ENCODE measurements at places on chromosomes 7 and 10.

GRCh38 chr10:70119623-70120022, 13.0 kb downstream of the AIFM2 start:
- DNase-seq: no peak

DNA sequence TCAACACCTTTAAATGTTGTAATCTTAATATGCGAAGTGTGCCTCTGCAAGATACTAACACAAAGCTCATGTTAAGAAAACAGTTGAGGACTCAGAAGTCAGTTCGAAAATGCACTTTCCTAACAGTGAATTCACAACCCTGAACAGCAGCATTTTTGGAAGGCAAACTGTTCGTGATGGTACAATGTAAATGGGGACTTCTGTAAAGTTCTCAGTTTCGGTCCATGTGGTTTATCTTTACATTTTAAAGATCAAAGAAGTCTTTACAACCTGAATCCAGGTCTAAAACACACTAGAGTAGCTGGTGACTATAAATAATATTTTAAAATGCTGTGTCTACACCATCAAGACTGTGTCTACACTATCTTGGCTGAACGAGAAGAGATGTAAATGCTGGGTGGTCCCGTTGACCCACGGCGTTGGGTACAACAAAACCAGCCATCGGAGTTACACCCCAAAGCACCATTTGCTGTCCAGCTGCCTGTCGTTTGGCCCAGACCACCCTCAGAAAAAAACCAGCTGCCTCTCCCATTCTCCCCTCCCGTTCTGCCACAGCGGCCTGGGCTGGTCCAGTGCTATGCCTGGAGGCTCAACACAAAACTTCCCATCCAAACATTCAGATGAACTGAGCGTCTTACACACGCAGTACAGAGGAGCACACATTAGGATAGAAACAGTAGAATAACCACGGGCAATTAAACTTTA, 42.9 kb downstream of the MKI67 start:
- no peak for DNase-seq

DNA sequence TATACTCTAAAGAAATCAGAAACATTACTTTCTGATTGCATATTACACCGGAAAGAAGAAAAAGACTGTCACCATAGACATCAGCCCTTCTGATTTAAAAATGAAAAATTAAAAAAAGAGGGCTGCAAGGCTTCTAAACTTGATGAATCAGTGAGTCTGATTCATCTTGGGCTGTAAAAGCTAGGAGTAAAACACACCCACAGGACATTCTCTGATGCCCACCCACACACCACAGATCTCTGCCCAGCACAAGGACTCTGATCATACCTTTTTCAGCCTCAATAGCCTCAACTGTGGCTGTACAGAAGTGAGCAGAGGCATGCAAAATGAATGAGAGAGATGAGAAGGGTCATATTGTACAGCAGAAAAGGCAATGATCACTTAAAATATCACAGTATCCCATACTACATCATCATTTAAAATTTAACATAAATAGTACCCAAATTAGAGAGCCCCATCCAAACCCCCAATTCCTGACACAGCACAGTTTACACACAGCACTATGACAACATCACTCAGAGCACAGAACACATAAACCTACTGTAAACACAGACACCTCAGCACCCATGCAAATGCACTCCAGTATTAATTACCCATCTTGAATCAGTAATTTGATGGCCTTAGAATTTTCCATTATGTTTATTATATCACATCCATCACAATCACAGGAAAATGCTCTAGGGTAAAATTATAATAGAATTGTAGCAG, 6.4 kb upstream of the MSS51 start:
- no peak for DNase-seq

GRCh38 chr10:132776186-132776585, 9.8 kb downstream of the NKX6-2 start:
- no peak for DNase-seq

DNA sequence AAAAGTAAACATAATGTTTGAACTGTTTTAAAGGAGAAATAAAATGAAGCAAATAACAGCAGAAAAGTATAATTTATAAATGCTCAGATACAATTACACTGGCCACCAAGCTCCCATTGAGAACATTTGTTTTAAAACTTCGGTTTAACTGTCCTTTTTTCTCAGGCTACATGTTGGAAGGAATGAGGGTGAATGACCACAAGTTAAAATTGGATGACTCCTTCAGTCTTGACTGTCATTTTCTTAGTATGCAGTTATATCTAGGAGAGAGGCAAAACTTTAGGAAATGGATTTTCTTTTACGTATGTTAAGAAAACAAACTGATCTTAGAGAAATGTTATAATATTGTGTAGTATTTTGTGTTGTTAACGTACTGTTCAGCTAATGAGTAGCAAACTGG, 5.0 kb downstream of the TRIM24 start:
- no peak for DNase-seq

DNA sequence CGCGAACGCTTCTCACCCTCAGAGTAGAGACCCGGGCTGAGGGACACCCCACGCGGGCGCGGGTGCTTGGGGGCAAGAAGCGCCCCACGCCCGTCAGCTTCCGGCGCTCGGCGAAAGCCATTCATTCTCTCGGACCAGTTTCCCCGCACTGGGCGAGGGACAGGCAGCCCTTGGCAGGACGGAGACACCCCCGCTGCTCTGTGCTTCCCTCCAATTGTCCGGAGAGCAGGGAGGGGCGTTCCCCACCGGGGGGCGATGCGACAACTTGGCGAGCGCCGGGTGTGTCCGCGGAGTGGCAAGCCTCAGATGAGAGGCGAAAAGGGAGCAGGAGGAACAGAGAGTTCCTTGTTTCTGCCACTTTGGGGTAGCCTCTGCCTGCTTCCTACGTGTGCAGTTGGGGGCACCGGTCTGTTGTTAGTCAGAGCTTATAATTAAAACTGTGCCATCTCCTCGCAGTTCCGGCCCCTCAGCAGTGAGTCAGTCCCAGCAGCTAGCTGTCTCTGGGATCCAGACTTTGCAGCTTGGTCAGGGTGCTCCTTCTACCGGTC, 1.7 kb downstream of the GPR158 start:
- no peak for DNase-seq

DNA sequence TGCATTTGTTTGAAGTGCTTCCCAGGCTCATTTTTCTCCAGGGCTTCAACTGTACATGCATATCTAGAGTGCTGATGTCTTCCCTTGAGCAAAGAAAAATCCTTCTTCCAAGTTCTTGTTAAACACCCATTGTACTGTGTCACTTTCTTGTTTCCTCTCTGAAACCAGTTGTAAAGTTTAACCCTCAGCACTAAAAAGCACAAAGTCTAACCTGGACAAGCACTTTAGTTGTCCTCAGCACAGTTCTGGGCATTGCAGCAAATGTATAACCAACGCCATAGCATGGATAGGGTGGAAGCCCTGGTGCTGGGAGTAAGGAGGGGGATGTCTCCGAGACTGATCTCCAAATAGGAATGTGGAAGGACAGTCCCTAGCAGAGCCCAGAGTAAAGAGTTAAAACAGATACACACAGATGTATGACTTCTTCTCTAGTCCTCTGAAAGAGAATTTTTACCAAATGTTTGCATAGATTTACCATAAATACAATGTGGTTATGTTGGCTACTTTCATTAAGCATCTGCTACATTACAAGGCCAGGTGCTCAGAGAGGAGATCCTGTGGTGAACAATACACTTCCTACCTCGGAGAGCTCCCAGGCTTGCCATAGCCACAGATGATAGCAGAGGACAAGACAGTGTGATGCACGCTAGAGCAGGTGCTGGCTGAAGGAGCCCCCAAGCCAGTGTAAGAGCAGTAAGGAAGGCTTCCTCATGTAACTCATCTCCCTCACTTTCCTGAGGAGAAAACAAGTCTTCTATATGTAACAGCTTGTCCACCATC, 57.0 kb downstream of the DNAJC12 start:
- no peak for DNase-seq

GRCh38 chr7:99827040-99827778, 604 bp upstream of the CYP3A43 start:
- no peak for DNase-seq

DNA sequence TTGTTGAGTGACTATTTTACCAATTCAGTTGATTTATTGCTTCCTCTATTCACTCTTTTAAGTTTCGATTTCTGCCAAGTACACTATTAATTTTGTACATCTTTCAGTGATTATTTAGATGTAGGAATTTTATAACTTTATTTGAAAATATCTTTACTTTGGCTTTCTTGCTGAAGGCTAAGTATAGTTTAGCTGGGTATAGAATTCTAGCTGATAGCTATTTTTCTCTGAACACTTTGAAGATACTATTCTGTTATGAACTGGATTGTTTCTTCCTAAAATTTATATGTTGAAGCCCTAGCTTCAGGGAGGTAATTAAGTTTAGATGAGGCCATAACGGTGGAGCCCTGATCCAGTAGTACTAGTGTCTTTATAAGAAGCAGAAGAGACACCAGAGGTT, 141.1 kb downstream of the LRMDA start:
- DNase-seq: no peak

GRCh38 chr7:23334482-23335056, 35.4 kb downstream of the MALSU1 start:
- DNase-seq: no peak

GRCh38 chr7:152459724-152460251, 24.0 kb upstream of the KMT2C start:
- DNase-seq: no peak

DNA sequence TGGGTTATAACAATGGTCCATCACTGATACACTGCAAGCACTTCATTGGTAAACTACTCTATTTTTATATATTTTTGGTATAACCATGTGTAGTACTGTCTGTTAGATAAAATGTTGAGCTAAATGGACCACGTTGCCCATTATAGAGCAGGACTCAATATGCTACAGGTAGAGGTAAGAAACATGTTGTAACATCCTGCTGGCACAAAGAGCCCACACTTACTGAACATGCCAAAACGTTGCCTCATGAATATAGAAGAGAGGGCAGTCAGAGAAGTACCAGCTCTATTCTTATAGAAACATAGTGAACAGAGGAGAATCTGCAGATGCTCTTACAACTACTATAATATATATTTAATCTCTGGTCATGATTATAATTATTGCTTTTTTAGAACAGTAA, 18.4 kb upstream of the MET start:
- DNase-seq: no peak

DNA sequence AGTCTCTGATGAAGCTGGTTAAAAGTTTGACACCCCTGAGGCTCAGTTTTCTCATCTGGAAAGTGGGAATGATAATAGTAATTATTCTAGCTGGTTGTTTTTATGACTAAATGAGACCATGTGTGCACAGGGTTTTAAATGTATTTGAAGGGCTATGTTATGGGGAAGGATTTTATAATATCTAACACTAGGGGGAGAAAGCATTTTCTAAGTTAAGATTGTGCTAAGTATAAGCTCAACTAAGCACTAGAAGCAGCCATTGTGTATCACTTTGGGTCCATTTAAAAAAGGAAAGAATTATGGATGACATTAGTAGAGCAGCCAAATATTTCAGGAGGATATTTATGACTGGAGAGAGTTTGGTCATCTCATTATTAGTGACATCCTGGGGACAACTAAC, 49.5 kb upstream of the CREB5 start:
- DNase-seq: no peak

DNA sequence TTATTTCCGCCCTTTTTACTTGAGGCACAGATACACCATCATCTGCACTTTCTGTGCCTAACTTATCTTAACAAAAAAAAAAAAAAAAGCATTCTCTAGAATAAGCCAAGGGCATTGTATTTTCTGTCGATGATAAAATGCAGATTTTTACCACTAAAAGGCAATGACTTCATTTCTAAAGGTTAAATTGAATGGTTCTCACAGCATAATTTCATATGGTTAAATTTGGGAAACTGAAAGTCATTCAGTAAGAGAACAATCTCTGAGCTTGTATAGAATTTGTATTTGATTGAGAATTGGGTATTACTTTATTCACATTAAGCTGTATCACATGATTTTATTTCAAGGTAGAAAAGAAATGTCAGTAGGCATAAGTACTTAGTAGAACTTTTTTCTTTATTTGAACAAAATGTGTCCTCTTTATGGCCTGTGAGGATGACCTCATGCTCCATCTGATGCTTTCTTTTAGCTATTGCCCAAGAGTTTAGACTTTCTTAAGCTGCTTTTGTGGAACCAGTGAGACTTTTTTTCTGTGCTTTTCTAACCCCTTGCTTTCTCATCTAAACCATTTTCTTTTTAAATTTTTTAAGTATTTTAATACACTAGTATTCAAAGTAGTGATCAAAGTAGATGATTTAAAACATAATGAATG, 110.3 kb downstream of the LRRC4 start:
- DNase-seq: no peak

GRCh38 chr7:41735206-41735605, 32.3 kb upstream of the INHBA start:
- DNase-seq: no peak

DNA sequence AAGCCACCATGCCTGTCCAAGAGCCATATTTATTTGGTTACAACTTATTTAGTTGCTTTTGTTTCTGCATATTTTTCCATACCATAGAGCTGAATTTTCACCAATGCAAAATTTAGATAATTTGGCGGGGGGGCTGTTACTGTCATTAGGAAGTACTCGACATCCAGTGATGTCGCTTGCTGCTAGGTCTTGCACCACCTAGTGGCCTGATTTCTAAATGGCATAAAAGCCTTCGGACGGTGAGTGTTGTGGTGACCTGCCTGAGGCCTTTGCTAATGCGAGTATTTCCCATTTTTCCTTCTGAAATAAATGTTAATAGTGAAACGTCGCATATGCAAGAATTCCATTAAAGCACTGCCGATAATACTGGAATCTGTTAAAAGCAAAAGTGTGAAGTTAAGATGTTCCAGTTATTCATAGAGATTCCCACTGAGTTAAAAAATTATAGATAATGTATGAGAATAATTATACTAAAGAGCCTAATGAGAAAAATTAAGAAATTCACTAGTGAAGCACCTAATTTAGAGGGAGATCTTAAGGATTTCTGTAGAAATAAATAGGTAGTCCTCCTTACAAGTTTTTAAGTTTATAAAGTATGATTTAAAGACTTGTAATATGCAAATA, 86.1 kb upstream of the DNAJB6 start:
- no peak for DNase-seq

- no peak for DNase-seq
Measured at GRCh38 chr10:72030762-72031543, 57.4 kb downstream of the SPOCK2 start.

DNA sequence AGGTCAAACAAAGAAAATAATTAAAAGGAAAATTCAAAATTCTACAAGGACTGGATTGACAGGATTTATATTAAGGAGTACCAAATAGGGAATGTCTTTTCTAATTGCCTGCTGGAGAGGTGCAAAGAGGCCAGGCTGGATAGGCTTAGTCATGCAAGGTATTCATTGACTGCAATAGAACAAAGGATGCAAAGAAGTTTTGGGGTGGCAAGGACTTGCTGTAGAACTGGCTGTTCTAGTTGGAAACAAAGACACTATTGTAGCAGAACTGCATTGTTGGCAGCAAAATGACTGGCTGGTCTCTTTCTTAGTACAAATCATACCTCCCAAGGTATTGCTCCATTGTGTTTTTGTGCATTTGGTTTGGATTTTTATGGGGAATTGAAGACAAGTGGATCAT, 10.1 kb downstream of the ITGB8 start:
- DNase-seq: no peak
